ENCODE measurements at places on chromosomes 16 and 17. TPM values are rescaled to one million over a fixed set of nuclear protein-coding genes. Genes with fewer than 3 reads are reported as not detected.

GRCh38 chr16:79562166-79562823, 38.2 kb downstream of the MAF start:
- no peak overlapping the region for H3K27ac ChIP-seq
- H3K4me3 ChIP-seq: no peak overlapping the region
- DNase-seq: no peak
- H3K27me3 ChIP-seq: no peaks in the 10 kb centered on the region
- peaks cover 6% of the 10 kb centered on the region for H3K4me1 ChIP-seq
- no peaks in the 10 kb centered on the region for H3K36me3 ChIP-seq

DNA sequence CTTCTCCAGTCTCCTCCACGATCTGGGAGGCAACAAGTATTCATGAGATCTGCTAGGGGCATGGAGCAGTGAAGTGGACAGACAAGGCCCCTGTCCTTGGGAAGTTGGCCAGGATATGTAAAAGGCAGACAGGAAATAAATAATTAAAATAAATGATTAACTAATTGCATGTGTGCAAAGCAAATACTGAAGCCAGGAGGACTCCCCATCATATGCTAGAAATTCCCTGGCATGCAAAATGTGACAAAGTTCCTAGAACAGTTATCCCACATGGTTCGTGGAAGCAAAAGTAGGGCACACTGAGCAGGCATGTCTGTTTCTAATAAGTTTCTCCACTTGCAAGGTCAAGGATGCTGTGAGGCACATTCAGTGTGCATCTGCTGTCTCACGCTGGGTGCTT, 86.8 kb downstream of the CDYL2 start:
- no peak for DNase-seq
- no peaks in the 10 kb centered on the region for H3K36me3 ChIP-seq
- no peak overlapping the region for H3K4me3 ChIP-seq
- no peaks in the 10 kb centered on the region for H3K27me3 ChIP-seq

- H3K27me3 ChIP-seq: no peaks in the 10 kb centered on the region
- peak overlapping the region; percentile 92 for H3K4me3 ChIP-seq
Observed at GRCh38 chr17:1398931-1399678, 917 bp downstream of the YWHAE start.

DNA sequence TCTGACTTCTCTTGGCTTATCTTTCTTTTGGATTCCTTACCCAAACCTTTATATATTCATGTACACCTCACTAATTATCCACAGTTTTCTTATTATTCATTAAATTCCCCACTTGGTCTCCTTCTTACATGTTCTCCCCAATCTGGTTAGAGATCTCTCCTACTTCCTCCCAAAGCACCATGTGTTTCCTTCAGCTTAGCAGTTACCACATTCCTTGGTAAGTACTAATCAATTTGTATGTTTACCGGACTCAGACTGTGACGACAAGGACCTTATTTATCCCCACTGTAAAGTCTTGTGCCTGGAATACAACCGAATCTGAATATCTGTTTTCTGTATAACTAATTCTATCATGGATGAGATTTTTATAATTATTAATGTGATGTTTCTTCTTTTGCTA, 389.5 kb downstream of the KCNJ2 start:
- no peak overlapping the region for H3K4me3 ChIP-seq
- H3K36me3 ChIP-seq: no peaks in the 10 kb centered on the region
- DNase-seq: no peak
- H3K27ac ChIP-seq: no peak overlapping the region
- H3K4me1 ChIP-seq: no peaks in the 10 kb centered on the region

DNA sequence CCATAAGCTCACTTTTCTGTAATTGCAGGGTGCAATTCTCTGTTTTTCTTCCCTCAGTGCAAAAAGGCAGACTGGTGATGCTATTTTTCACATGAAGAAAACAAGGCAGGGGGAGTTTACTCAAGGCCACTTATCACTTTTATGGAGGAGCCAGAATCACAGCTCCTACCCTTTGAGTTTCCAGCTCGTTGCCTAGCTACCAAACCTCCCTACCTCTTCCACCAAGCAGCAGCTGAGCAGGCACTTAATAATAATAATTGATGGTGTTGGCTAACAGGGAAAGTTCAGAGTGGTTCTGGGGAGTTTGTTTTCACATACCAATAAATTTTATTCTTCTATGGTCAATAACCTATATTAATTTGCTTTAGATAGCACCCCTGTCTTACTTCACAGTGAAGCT, 31.9 kb upstream of the MPHOSPH6 start:
- no peaks in the 10 kb centered on the region for H3K36me3 ChIP-seq
- no peak overlapping the region for H3K27ac ChIP-seq
- no peaks in the 10 kb centered on the region for H3K27me3 ChIP-seq
- no peak overlapping the region for H3K4me3 ChIP-seq

TPSG1 gene
- total RNA-seq: not detected

DNA sequence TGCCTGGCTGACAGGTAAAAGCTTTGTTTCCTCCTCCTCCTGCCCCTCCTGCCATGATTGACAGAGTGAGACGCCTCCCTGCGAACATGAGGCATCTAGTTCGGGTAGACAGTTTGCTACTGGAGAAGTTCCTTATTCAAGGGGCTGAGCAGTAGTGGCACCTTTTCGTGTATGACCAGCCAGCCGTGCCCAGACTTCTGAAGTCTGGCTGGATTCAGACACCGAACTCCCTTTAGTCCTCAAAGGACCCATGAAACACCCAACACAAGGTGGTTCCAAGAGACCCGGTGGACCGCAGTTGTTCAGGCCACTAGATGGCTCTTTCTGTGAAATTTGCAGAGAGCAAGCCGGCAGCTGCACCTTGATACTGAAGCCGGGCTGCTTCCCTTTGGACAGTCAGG, 192.8 kb downstream of the XYLT1 start:
- no peak for DNase-seq
- no peak overlapping the region for H3K27ac ChIP-seq
- H3K36me3 ChIP-seq: no peaks in the 10 kb centered on the region

KRT23 gene
- 310 TPM for total RNA-seq

DNA sequence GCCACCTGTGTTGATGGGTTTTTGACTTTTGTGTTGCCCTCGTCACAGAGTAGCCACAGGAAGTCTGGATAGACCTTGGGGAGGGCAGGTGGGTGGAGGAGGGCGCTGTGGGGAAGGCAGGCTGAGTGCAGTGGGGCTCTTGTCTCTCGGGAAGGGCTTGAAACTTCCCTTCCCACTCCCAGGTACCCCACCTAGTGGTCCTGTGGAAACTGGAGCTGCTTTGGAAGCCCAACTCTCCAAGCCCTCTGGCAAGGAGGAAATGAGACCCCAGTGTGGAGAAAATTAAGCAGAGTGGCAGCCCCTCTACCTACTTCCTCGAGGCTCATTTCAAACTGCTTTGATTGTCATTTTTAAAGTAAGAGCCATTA, 9.2 kb downstream of the CA5A start:
- H3K4me1 ChIP-seq: peaks cover 14% of the 10 kb centered on the region
- H3K36me3 ChIP-seq: no peaks in the 10 kb centered on the region
- no peak for DNase-seq

CCL8 gene
- total RNA-seq: 2.2 TPM

RRAD gene
- 12.1 TPM for total RNA-seq

- no peak for DNase-seq
- no peak overlapping the region for H3K4me3 ChIP-seq
- H3K4me1 ChIP-seq: peaks cover under 1% of the 10 kb centered on the region
- H3K27me3 ChIP-seq: no peaks in the 10 kb centered on the region
- H3K36me3 ChIP-seq: no peaks in the 10 kb centered on the region
- H3K27ac ChIP-seq: no peak overlapping the region
Observed at GRCh38 chr17:47643116-47643515, 6.6 kb upstream of the KPNB1 start.

KRTAP9-2 gene
- total RNA-seq: 127 TPM

- no peak for DNase-seq
- H3K4me3 ChIP-seq: no peak overlapping the region
- peaks cover 24% of the 10 kb centered on the region for H3K36me3 ChIP-seq
- no peaks in the 10 kb centered on the region for H3K27me3 ChIP-seq
- H3K27ac ChIP-seq: peak overlapping the region; percentile 66
Observed at GRCh38 chr16:67183-67791, 5.1 kb downstream of the RHBDF1 start.

SEC14L1 gene
- 42.0 TPM for total RNA-seq

DNA sequence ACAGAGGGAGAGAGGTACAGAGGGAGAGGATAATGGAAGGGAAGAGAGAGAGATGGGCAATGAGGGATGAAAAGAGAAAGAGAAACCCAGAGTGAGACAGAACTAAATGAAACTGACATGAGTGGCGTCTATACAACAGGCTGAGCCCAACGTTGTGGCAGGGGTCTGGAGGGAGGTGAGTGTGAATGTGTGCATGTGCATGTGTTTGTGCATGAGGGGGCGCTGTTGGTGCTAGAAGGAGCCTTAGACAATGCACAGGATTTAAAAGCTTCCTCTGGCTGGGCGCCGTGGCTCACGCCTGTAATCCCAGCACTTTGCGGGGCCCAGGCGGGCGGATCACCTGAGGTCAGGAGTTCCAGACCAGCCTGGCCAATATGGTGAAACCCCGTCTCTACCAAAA, 454.8 kb upstream of the CDH11 start:
- H3K27ac ChIP-seq: no peak overlapping the region
- DNase-seq: no peak
- H3K27me3 ChIP-seq: no peaks in the 10 kb centered on the region

GRCh38 chr17:3911271-3912053, 4.8 kb downstream of the P2RX1 start:
- H3K36me3 ChIP-seq: no peaks in the 10 kb centered on the region
- no peak overlapping the region for H3K4me3 ChIP-seq
- H3K27me3 ChIP-seq: no peaks in the 10 kb centered on the region
- H3K4me1 ChIP-seq: peaks cover 18% of the 10 kb centered on the region
- DNase-seq: no peak
- H3K27ac ChIP-seq: no peak overlapping the region

- H3K36me3 ChIP-seq: no peaks in the 10 kb centered on the region
- H3K27me3 ChIP-seq: no peaks in the 10 kb centered on the region
- H3K4me3 ChIP-seq: no peak overlapping the region
Observed at GRCh38 chr17:61159221-61159814, 240.3 kb upstream of the TBX2 start.

DNA sequence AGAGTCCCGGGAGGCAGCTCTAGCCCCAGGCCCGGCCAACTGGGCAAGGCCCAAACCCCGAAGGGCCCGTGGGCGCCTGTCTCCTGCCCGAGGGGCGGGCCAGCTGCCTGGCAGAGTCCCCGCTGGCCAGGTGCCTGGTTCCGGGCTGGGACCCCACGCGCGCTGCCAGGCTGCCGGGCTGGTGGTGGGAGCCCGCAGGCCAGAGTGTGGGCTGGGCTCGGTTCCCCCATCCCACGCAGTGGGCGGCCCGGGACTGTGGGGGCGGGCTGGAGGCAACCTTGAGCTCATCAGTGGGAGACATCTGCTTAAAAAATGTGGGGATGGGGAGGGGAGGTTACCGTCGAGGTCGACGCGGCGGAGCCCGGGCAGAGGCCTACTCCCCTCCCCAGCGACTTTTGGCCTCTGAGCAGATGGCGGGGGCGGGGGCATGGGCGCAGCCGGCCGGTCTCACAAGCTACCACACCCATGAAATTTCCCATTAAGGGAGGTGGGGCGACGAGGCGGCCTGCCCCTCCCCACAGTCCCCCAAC, 176.4 kb upstream of the GSE1 start:
- H3K27ac ChIP-seq: peak overlapping the region; percentile 58
- peak overlapping the region; percentile 23 for H3K4me3 ChIP-seq
- peaks cover 3% of the 10 kb centered on the region for H3K36me3 ChIP-seq
- peak; percentile 78 for DNase-seq
- H3K27me3 ChIP-seq: no peaks in the 10 kb centered on the region

DNA sequence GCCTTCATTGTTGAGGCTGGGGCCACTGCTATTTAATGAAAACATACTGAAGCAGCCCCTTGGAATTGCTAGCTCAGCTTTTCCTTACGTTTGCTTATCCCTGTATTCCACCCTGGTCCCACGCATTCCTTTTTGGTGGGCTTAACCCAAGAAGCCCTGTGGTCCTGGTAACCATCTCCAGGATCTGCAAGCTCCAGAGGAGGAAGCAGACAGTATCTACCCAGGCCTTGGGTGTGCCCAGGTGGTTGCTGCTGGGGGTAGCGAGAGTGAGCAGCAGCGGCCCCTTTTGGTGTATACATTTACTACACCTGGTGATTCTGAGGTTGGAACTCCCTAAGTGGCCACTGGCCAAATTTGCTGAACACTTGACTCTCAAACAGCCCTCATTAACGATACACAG, 97.7 kb downstream of the CBLN1 start:
- H3K27me3 ChIP-seq: peaks cover 4% of the 10 kb centered on the region
- no peak for DNase-seq
- H3K4me3 ChIP-seq: no peak overlapping the region
- H3K36me3 ChIP-seq: no peaks in the 10 kb centered on the region
- H3K4me1 ChIP-seq: no peaks in the 10 kb centered on the region

- H3K36me3 ChIP-seq: no peaks in the 10 kb centered on the region
- DNase-seq: no peak
- H3K27me3 ChIP-seq: no peaks in the 10 kb centered on the region
- H3K4me3 ChIP-seq: no peak overlapping the region
Observed at GRCh38 chr16:83539736-83540490, 267.9 kb upstream of the HSBP1 start.

- H3K4me3 ChIP-seq: no peak overlapping the region
- no peaks in the 10 kb centered on the region for H3K4me1 ChIP-seq
- H3K27me3 ChIP-seq: no peaks in the 10 kb centered on the region
- DNase-seq: no peak
Observed at GRCh38 chr17:36673637-36674277, 72.4 kb downstream of the MRM1 start.

KRTAP9-3 gene
- not detected for total RNA-seq

DNA sequence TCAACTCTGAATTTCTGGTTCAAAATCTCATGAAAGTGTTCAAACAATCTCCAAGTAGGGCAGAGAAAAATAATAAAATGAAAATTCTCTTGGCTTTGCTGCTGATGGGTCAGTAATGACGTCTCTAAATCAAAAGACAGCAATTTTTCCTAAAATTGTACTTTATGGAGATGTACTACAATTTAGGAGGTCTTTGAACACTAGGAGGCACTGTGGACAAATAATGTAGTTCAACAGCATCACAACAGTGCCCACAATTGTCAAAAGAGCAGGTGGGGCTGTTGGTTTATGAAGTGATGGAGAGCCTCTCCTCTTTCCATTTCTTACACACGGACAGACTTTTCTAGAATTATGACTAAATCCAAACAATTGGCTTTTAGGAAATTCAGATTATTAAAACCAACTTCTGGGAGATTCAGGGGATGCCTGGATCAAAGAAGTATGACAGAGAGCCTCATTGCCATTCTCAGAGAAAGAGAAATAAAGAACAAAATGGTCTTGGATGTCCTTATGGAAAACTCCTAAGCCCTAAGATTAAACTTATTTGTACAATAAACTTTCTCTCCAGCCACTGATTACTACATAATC, 23.8 kb downstream of the EZH1 start:
- no peak overlapping the region for H3K27ac ChIP-seq
- H3K27me3 ChIP-seq: no peaks in the 10 kb centered on the region
- H3K4me3 ChIP-seq: no peak overlapping the region

GRCh38 chr17:54974759-54975158, 6.2 kb downstream of the STXBP4 start:
- no peak overlapping the region for H3K27ac ChIP-seq
- no peaks in the 10 kb centered on the region for H3K27me3 ChIP-seq
- H3K4me3 ChIP-seq: no peak overlapping the region
- peaks cover 4% of the 10 kb centered on the region for H3K4me1 ChIP-seq
- H3K36me3 ChIP-seq: no peaks in the 10 kb centered on the region

DNA sequence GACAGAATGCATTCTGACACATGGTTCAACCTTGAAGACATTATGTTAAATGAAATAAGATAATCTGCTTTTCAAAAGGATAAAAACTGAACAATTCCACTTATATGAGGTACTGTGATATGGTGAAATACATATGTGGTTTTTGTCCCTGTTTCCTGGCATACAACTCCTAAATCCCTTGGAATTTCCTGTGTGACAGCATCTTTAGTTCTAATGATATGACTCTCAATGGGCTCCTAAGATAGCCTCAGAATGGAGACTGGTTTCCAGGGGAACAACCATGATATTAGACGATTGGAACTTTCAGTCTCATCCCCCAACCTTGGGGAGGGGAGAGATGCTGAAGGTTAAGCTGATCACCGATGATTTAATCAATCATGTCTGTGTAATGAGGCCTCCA, 37.7 kb upstream of the PHLPP2 start:
- H3K4me1 ChIP-seq: no peaks in the 10 kb centered on the region
- no peaks in the 10 kb centered on the region for H3K27me3 ChIP-seq
- H3K36me3 ChIP-seq: peaks cover 71% of the 10 kb centered on the region
